COR-L47 (cell line): ENCODE measurements at places on chromosomes 2 and 18.

- DNase-seq: no peak
These were observed 24.8 kb downstream of the BMPR2 start for GRCh38 chr2:202400941-202401340.

- DNase-seq: peak; percentile 56
These were observed 883.0 kb downstream of the LRRTM4 start for GRCh38 chr2:76639171-76639680.

- DNase-seq: no peak
These were observed 21.9 kb downstream of the PRKD3 start for GRCh38 chr2:37302701-37303252.

- no peak for DNase-seq
These were observed 158.4 kb upstream of the FHL2 start for GRCh38 chr2:105557021-105557920.
